NCI-H1092 (cell line): ENCODE measurements at places on chromosomes 7 and 10.

GRCh38 chr10:79252450-79252849 is 94.8 kb upstream of the PPIF start:
- DNase-seq: no peak

- no peak for DNase-seq
Observed at GRCh38 chr10:87740254-87740655, 77.8 kb downstream of the ATAD1 start.

DNA sequence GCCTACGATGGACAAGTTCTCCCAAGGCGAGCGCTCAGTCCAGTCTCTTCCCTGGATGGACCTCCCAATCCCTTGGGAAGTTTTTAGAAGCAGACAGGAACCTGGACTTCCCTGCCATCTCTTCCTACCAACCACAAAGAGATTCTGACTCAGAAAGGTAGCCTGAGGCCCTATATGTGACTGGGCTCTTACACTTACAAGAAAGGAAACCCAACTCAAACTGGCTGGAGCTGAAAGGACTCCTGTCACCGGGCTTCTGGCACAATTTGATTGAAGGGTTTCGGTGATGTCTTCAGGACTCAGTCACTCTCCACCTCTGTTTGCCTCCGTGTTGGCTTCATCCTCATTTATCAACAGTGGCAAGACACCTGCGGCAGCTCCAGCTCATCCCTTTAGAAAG is 3.7 kb upstream of the COL13A1 start:
- no peak for DNase-seq

GRCh38 chr10:42609872-42610271 is 28.5 kb downstream of the ZNF33B start:
- no peak for DNase-seq

DNA sequence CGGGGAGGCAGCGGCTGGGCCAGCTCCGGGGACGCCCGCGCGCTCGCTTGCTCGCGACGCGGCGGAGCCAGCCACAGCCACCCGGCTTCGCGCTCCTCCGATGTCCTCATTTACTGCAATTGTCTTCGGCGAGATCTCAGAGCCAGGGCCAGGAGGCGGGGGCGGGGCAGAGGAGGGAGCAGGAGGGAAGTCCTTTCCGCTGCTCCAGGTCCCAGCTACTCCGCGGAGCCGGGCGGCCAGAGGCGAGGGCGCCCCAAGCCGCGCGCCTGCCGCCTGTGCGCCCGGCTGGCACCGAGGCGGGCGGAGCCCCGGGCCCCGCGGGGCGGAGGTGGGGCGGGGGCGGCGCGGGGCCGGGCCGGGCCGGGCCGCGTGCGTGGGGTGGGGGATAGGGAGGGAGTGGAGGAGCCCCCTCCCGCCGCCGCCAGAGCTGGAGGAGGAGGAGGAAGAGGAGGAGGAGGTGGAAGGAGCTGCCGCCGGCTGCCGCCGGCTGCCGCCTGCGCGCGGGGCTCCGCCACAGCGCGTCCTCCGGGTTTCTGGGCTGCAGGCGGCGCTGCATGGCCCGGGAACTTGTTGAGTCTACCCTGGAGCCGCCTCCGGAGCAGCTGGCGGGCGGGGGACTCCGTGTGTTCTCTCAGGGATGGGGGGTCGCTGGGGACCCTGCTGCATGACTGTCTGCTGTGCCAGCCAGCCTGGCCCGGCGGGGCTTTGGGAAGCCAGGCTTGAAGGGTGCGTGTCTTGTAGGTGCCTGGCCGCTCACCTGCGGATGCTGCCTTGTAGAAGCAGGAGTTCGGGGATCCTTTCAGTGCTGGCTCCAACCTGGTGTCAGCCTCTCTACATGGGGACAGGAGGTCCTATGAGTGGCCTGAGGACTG is at the start of gene INSYN2A:
TSS of gene INSYN2A (minus strand) at position 310 of the 872 bp plus-strand sequence. CDS start 20,196 bp downstream, outside the sequence.
- no peak for DNase-seq

GRCh38 chr10:5291501-5292195 is 73.1 kb upstream of the UCN3 start:
- DNase-seq: no peak

DNA sequence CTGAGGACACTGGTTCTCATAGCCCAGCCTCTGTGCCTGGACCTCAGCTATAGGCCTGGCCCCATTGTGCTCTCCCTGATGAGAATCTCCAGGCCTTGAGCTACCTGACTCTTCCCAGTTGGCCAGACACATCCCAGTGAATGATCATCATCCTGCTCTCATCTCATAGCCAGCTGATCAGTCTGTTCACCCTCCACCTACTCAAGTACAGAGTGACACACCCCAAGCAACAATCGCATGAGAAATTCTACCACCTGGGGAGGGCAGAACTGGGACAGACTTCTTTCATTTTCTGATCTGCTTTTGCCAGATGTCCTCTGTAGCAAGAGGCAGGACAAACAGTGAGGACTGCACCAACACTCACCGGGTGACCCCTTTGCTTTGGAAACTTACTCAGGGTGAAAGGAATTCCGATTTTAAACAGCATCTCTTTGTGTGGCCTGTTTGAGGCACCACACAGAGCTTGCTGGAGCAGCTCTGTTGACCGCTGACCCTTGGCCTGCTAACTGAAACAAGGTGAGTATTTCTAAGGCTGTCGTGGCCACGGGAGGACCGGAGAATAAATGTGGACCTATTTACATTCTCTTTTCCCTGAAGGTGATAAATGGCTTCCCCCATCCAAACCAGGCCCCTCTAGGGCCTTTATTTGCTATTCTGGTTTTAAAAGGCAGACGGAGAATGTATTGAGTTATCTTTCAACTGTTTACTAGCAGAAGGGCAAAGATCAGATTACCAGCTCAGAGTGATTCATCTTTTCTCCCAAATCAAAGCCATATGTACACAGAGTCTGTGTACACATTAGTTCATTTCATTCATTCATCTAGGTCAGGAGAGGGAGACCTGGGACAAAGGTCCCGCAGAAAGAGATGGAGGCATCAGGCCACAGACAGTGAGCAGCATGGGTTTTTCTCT is 181.4 kb upstream of the TNS3 start:
- DNase-seq: peak; percentile 69

DNA sequence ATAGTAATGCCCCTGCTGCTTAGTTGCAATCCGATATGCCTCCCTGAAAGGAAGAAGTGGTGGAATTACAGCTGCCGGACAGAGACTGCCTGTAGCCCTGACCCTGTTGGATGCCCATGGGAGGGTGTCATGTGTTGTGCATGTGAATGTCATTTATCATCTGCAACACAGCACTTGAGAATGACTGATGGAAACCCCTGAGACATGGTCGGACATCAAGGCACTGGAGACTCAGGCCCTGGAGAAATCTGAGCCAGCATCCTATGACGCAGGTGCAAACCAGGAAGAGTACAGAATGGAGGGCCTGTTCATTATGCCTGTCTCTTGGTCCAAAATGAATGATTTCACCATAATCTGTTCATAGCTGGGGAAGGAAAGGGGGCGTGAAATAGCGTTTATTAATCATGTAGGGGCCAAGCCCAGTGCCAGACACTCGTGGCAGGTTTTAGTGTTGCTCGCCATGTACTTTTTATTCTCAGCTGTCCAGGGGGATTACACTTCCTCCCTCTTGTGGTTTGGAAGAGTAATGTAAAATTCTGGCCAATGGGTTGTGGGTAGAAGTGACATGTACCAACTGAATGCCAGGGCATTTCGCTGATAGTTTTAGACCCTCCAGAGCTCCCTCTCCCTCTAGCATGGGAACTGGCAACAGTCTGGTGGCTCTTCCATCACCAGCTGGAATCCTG is 23.0 kb upstream of the LEP start:
- no peak for DNase-seq

DNA sequence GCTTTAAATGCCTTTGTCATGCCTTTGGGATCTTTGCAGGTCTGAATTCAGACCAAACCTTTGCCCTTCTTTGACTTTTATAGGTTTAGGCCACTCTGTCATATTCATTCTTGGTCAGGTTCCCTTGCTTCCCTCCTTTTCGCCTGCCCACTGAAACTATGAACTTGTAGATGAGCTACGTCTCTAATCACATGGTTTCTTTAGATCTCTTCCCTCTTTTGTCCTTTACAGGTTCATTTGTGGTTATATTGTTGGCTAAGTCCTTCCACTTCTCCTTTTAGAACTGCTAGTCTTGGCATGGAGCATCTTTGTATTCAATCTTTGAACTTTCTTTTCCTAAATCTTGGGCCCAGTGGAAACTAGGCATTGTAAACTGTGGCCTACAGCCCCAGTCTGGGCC is 104.0 kb upstream of the ZEB1 start:
- no peak for DNase-seq

GRCh38 chr7:38628630-38629385 is 2.4 kb downstream of the AMPH start:
- DNase-seq: no peak

DNA sequence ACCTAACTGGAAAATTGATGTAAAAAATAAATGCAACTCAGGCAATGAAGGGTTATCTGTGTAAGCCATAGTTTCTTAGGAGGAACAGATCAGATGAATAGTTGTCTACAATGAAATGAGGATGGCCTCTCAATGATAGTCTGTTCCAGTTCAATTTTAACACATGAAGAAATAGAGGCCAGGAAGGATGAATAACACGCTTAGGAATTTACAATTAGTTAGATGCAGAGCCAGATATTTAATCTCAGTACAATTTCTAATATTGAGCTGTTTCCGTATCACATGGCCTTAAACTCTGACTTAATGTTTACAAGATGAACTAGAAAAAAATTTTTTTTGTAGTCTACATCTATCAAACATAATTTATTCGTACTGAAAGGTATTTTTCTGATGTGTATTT is 176.6 kb downstream of the GALNT11 start:
- no peak for DNase-seq

DNA sequence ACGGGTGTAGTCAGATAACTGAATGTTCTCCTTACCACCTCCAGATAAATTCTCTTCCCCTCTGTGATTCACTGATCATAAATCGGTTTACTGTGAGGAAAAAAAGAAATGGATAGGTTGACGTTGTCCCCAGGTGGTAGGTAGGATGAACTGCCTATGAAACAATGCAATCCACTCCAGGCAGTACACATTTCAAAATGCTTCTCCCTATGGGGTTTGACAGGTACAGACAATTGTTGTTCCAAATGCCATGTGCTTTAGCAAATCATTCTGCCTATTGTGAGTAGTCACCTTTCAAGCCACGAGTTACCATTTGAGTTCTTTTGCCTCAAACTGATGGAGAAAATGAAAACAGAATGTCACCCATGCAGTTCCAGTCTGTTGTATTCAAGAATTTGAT is 21.8 kb downstream of the VIM start:
- DNase-seq: no peak

DNA sequence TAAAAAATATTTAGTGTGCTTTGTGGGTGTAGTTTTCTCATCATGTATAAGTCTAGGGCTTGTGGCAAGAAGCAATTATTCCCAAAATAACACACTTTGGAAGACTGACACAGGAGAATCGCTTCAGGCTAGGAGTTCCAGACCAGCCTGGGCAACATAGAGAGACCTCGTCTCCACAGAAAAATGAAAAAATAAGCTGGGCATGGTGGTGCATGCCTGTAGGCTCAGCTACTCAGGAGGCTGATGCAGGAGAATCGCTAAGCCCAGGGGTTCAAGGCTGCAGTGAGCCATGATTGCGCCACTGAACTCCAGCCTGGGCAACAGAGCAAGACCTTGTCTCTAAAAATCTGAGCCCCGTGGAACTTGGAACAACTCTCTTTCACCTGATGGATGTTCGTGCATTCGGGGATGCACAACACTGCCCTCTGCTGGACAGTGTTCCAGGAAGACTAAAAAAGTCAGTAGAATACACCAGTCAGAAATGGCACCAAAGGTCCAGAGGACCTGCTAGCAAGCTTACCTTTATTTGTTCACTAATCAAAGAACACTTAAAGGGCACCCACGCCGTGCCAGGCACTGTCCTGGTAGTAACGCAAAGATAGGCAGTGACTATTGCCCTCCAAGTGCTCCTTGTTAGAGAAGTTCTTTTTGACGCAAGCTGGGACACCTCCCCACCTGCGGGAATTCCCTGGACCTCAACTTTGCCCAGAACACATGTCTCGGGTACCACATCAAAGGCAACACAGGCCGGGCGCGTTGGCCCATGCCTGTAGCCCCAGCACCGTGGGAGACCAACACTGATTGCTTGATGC is 81.9 kb upstream of the CALN1 start:
- DNase-seq: peak; percentile 63

DNA sequence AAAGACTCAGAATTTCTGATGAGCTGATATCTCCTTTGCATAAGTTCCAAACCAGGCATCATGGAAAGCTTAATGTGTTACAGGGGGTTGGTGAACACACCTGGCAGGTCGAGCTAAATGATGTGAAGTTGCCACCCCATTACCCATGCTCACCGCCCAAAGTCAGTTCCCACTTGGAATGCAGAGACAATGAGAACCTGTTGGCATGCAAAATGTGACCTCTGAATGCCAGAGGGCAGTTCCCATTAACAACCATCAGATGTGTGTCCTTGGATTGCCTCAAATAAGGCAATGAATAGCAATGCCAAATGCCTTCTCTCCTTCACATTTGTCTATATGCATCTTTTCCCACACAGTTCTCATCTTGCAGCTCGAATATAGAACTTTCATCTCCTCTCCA is 190.7 kb downstream of the CDCA7L start:
- no peak for DNase-seq

DNA sequence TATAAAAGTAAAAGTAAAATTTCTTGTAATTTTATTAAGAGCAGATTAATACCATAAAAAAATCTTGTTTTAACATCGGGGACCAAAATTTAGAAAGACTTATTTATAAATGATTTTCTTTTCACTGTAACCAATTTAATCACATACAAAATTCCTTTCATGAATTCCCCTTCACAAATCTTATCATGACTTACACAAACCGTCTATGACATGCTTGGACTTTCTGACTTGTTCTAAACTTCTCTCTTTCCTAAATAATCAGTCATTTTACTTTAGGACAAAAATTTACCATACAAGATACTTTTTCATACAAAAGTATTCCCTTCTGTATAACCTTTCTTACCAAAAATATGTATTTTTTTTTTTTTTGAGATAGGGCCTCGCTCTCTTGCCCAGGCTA is 9.3 kb downstream of the CROT start:
- DNase-seq: no peak

DNA sequence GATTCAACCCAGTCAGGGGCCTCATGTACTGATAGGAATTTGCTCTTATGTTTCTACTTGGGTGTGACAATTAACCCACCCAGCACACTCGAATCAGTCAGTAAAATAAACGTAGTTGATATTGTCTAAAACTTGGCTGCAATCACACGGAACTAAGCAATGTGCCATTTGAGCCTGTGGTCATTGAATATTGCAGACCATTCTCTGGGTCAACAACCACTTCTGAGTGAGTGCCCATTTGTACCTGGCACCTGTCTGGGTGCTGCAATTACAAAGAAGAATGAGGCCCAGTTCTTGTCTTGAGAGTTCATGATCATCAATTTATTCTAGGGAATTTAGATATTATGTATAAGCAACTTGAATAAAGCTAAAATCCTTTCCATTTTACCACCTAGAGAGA is 29.8 kb downstream of the NPY start:
- DNase-seq: no peak

GRCh38 chr7:151540146-151540545 is 20.5 kb upstream of the RHEB start:
- no peak for DNase-seq

GRCh38 chr7:140263277-140263676 is 86.5 kb upstream of the KDM7A start:
- no peak for DNase-seq
